ENCODE measurements at places on chromosomes 6 and 20.

- DNase-seq, result peak; percentile 79
Observed at GRCh38 chr6:15344192-15344519, 98.3 kb downstream of the JARID2 start.

DNA sequence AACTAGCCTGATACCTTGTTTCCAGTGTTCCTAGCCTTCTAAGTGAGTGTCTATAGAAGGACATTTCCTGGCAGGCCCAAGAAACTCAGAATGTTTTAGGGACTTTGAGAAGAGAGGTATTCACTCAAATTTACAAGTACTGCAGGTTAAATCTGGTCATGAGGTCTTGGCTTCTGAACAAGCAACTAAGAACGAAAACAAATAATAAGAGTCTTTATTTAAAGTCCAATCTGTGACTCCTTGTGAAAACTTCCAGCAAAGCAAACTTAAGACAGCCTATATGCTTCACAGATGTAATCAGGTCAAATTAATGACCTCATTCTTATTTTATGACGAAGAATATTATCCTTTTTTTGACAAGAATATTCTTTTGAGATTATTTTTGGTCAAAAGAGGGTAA, 79.4 kb upstream of the PRSS16 start:
- DNase-seq, result no peak

GRCh38 chr6:170365593-170365992, 59.0 kb downstream of the FAM120B start:
- DNase-seq, result no peak

GRCh38 chr6:21628160-21628559, 34.6 kb downstream of the SOX4 start:
- peak; percentile 16 for DNase-seq

- DNase-seq, result no peak
Observed at GRCh38 chr20:23308908-23309307, 41.7 kb upstream of the NXT1 start.

- peak; percentile 8 for DNase-seq
Observed at GRCh38 chr6:9412951-9413559, 977.7 kb upstream of the SLC35B3 start.

DNA sequence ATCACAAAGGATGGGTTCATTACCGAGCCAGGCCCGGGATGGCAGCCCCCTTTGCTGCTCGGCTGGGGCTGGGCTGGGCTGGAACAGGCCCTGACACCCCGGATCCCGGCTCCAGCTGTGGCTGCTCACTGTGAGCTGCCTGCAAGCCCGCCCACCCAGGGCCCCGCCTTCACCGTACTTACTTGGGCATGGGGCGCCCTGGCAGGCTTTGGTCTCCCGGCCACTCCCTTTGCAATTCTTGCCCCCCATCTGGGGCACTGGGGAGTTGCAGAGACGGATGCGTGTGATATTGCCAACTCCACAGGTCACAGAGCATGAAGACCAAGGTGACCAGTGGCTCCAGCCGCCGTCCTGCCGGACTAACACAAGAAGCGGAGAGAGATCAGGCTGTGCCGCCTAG, 16.7 kb downstream of the THBS2 start:
- no peak for DNase-seq

DNA sequence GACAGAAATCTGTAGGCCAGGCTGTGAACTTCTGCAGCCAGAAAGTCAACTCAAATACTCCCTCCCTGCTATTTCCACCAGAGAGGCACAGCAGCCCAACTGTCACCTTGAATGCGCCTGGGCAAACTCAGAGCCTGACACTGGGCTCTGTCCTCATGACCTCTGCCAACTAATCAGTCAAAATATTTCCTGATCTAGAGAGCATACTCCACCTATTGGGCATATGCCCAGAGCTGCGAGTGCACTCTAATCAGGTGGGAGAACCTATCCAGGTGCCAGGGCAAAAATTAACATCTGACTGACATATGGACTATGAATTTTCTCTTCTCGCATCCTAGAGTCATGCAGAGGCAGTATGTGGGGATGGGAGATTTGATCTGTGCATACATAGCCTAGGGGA, 406.3 kb upstream of the RUNX2 start:
- no peak for DNase-seq

GRCh38 chr6:36917541-36918193, 31.9 kb downstream of the C6orf89 start:
- no peak for DNase-seq

DNA sequence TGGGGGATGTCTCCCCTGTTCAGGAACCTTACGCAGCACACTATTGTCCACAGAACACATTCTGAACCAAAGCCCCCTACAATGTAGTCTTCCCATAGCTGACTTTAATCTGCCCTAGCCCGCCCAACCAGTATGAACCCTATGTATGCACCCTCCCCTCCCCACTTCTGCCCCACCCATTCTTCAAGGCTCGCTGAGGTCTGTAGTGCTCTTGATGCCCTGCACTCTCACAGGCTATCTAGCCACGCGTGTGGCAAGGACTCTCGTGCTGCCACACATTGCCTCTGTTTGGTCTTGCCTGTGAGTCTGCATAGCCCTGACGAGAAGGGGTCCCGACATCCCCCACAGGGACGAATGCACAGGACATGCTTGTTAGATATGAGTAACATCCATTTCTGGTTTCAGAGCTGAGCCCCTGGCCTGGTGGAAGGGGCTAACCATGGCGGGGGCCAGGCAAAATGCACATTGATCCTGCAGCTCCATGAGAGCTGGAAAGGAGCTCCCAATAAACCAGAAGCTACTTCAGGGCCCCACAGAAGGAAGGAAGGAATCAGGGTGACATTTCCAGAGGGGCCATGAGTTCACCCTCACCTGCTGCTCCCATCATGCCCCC, 22.6 kb downstream of the MOCS1 start:
- DNase-seq, result no peak
